Epithelial cell of alveolus of lung (primary cell): ENCODE measurements at places on chromosomes 4 and X. TPM values are rescaled to one million over a fixed set of nuclear protein-coding genes. Genes with fewer than 3 reads are reported as not detected.

Gene TRIM61
- total RNA-seq, result 2.5 and 2.7 TPM in 2 replicates

Gene IDUA
- 3.7 and 7.2 TPM in 2 replicates for total RNA-seq

Gene UGT2B10
- total RNA-seq, result not detected in 2 replicates

Gene RNF212
- total RNA-seq, result not detected in 2 replicates

Gene SFRP2
- 15.9 TPM in 1 of 2 replicates, not detected in the other for total RNA-seq

Gene P2RY4
- total RNA-seq, result 0.13 TPM in 1 of 2 replicates, not detected in the other

Gene OGT
- total RNA-seq, result 25.5 and 51.7 TPM in 2 replicates

Gene MAB21L2
- total RNA-seq, result 0.26 TPM in 1 of 2 replicates, not detected in the other

Gene TBX22
- total RNA-seq, result not detected in 2 replicates

Gene NDST4
- total RNA-seq, result not detected in 2 replicates

Gene CHM
- 12.7 and 15.5 TPM in 2 replicates for total RNA-seq

Gene TRPC3
- total RNA-seq, result 1.6 and 3.0 TPM in 2 replicates
